ENCODE measurements at places on chromosomes 12 and 14. TPM values are rescaled to one million over a fixed set of nuclear protein-coding genes. Genes with fewer than 3 reads are reported as not detected.

B4GALNT3 gene
- 0.71 TPM for total RNA-seq

DNA sequence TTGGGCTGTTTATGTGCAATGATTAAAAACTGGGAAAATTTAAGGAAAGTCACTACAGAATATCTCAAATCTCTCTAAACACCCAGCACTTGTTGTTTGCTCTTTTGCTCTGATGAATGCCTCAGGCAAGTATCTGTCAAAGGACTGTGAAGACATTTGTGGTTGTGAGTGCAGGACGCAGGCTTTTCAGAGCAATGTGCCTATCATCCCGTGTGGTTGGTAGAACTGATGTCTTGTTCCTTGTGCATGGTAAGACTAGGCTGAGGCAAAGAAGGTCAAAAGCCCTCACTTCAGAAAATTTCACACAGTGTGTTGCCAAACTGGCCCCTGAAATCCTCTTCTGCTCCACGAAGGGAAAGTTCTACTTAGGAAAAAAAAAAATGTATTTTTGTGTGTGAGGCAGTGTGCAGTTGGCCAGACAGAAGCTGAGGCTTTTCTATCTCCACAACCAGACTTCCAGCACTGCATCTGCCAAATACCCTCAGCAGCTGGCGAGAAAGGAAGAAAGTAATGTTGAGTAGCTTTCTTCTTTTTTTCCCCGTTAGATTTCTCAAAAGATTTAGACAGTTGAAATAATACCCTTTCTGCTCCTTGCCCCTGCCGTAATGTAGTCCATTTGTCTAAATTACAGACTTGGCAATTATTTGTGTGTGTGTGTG, 1103.1 kb downstream of the VRK1 start:
- no peak for DNase-seq

DNA sequence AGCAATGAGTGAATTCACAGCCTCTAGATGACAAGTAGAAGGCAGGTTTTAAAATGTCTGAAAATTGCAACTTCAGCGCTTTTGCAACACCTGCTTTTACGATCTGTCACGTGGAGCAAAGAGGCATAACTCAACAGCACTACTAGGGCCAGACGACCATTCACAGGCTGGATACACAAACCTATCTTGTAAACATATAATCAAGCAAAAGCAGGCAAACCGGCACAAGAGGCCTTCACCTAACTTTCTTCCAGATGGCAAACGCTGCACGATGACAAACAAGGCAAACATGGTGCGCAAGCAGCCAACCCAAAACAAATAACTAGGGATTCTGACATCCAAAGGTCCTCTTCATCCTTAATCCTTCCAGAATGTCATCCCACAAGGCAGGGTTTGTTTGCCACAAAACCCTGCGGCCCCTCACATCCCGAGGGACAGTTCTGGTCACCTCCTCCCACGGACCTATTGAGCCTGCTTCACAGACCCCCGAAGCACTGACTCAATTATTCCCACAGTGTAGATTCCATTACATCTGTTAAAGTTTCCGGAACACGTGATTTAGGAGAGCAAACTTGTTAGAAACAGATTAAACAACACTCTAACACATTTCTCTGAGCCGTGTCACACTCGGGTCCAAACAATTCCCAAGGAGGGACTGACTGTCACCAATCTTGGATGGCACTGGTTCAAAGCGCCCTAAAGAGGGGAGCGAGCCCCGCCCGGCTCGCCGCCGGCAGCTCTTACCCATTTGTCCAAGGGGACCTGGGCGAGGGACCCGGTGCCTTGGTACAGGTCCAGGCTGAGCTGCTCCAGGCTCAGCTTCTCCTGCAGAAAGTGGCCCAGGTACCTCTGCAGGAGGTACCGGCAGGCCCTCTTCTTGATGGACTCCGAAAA, 823 bp downstream of the ATG2B start:
- no peak for DNase-seq

RPGRIP1 gene
- not detected for total RNA-seq

DNA sequence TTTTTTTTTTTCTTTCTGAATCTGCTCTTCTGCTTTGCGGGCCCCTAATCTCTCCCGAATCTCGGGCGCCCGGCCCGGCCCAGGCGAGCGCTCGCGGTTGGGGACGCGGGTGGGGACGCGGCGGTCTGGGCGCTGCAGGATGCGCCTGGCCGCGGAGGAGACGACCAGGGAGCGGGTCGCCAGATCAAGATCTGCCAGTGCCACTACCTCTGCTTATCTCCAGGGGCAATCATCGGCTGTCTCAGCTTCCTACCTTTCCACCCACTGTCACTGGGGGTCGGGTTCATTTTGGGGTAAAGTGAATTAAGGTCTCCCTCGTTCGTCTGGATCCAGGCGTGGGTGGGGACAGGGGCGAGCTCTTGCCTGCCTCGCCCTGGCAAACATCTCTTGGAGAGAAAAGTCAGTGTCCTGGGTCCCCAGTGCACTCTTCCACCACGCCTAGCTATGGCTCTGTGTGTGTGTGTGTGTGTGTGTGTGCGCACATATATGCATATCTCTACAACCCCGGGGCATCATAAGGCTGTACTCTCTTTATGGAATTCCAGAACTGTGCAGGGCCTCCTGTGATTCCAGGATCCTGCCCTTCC, 422.3 kb downstream of the VRK1 start:
- DNase-seq, result peak; percentile 72

GRCh38 chr12:104858611-104859543, 99.2 kb downstream of the SLC41A2 start:
- DNase-seq, result no peak

DNA sequence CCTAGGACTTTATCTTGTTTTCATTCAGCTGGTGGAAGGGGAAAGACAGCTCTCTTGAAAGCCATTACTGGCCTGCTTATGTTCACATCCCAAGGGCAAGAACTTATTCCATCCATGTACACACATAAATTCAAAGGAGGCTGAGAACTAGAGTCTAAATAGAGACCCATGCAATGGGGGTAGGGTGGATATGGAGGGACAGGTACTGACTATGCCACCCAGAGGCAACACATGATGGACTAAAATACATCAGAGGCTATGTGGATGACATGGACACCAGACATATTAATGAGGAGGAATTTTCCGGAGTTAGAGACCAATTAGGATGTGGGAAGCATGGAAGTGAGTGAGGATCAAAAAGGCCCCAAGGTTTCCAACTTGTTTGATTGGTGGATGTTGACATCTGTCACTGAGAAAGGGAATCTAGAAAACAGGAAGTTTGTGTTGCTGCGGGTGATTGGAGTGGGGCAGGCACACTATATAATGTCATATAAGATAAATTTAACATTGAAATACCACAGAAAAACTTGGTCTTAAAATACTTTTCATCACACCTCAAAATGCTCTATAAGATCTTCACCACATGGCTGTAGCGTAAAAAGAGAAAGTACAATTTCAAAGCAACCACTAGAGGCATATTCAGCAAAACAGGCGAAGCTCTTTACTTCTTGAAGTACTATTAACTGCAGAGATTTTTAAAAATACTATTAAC, 130.4 kb downstream of the GRIP1 start:
- DNase-seq, result no peak

GRCh38 chr12:90854136-90854689, 100.8 kb downstream of the CCER1 start:
- no peak for DNase-seq

LRTM2 gene
- not detected for total RNA-seq

DNA sequence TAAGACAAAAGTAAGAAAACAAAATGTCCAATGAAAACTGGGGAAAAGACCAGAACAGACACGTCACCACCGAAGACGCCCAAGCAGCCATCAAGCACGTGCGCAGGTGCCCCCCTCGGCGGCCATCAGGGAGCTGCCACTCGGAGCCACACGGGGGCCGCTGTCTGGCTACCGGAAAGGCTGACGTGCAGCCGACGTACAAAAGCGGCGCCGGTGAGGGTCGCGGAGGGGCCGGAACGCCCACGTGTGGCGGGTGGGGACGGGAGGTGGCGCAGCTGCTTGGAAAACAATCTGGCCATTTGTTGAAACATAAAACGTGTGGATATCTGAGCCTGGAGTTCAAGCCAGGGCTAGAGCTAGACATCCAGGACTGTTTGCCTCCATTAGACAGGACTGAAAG, 60.7 kb downstream of the GALNT9 start:
- no peak for DNase-seq

INHBE gene
- not detected for total RNA-seq

GTF2H3 gene
- 9.9 TPM for total RNA-seq

GRCh38 chr12:107731366-107731765, 29.6 kb downstream of the PRDM4 start:
- DNase-seq, result no peak

GRCh38 chr14:105214324-105214915, 33.3 kb upstream of the NUDT14 start:
- no peak for DNase-seq

SLCO1C1 gene
- 2.0 TPM for total RNA-seq

DNA sequence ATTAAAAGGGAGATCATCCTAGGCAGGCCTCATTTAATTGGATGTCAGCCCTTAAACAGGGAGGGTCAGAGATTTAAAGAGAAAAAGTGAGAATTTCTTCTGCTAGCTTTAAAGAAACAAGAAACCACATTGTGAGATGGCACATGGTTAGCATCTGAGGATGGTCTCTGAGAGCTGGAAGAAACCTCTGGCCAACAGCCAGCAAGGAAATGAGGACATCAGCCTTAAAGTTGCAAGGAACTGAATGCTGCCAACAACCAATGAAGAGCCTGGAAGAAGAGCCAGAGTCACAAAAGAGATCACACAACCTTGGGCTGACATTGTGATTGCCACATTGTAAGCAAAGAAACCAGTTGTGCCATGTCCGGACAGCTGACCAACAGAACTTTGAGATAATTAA, 17.5 kb upstream of the FAR2 start:
- no peak for DNase-seq

DNA sequence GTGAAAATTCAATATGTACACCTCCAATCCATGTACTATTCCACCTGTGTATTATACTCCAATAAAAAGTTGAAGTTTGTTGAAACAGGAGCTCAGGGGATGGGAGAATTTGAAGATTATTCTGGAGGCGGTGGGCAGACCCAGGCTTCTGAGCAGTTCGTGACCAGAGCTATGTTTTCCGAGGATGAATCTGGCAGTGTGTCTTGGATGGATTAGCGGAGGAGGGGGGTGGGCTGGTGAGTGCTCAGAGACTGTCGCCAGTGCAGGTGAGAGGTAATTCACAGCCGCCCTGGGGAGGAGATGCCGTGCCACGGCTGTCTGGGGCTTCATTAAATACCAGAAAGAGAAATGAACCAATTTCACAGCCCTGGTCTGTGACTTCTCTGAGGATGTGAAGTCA, 283.0 kb upstream of the RTL1 start:
- DNase-seq, result peak; percentile 72

AMN1 gene
- total RNA-seq, result 17.1 TPM

Measured in esophagus muscularis mucosa (tissue), 4 donors.